ENCODE measurements at places on chromosomes 5 and 9. TPM values are rescaled to one million over a fixed set of nuclear protein-coding genes. Genes with fewer than 3 reads are reported as not detected.

DNA sequence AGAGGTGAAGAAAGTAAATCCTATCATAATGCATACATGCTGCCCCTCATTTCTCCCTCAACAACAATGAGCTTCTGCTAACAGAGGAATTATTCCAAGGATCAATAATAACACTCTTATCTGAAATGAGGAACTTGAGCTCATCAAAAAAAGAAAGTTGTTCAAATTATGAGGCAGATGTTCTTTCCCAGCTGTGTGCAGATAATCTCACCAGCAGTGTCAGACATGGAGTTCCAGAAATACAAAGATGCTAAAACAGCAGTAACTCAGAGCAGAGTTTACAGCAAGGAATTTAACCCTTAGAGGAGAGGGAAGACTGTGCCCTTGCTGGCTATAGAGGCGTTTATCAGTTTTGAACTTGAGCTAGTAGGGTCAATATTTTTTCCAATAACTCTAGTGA lies 153.1 kb downstream of the TRIM36 start:
- DNase-seq = no peak

DNA sequence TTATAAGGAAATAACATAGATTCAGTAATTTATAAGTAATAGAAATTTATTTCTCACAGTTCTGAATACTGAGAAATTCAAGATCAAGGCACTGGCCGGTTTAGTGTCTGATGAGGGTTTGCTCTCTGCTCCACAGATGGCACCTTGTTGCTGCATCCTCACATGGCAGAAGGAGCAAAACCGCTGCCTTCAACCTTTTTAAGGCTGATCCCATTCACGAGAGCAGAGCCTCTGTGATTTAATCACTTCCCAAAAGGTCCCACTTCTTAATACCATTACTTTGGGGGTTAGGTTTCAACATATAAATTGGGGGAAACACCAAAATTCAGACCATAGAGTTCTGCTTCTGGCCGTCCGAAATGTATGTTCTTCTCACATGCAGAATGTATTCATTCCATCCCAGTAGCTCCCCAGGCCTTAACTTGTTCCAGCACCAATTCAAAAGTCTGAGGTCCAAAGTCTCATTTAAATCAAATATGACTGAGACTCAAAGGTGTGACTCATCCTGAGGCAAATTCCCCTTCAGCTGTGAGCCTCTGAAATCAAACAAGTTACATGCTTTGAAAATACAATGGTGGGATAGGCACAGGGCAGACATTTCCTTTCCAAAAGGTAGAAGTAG lies 30.6 kb downstream of the BAAT start:
- peak; percentile 51 for DNase-seq

- no peak for DNase-seq
Measured at GRCh38 chr5:24693609-24694008, 48.8 kb upstream of the CDH10 start.

GRCh38 chr9:19451240-19452087 lies 42.7 kb downstream of the ACER2 start:
- no peak for DNase-seq

Gene EMB
- total RNA-seq = 66.2 TPM

GRCh38 chr9:15977438-15977837 lies 424.6 kb downstream of the CCDC171 start:
- DNase-seq = no peak

Gene CREB3
- total RNA-seq = 44.1 TPM

DNA sequence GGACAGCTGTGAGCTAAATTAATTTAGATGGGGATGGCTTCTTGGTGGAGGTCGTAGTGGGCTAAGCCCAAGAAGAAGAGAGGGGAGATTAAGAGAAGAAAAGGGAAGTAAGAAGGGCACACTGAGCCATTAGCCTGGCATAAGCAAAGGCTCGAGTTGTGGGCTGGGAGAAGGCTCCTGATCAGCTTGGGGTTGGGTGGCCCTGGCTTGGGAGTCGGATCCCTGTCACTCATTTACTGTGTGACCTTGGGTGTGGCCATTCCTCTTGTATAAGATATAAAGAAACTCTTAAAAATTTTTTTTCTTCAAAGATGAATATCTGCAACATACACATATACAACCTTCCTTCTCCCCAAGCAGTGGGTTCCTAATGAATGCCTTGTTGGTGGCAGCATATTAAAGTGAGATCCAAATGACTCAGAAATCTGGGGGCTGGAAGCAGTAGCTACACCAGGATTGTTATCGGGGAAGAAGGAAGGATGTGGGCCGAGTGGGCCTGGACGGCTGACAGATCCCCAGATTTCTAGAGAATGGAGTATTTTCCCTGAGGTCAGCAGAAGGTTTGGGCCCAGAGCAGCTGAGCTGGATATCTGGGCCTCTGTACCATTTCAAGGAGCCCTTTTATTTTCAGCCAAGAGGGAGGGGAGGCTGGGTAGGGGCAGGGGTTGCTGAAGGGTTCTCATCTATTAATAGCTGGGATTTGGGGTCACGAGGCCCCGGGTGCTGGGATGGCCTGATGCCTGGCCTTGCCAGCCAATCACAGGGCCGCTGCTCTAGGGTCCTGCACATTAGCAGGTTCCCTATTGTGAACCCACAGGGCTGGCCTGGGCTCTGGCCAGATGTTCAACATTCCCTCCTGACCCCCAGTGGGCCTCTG lies 52.1 kb downstream of the PPARGC1B start:
- no peak for DNase-seq

DNA sequence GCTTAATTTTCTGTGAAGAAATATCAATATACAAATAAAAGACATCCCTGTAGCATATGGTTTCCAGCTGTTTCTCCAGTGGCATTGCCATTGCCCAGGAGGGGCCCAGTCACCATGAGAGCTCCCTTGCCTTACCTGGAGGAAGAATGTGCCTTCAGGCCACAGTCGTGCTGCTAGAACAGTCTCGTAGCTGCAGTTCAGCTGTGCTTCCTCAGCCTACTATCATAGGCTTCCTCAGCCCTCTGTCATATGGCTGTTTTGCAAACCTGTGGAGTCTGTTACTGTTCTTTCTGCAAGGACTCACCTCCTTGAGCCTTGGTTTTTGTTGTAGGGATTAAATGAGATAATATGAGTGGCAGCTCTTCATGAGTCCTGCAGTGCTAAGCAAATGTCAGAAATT lies 67.6 kb downstream of the RCL1 start:
- DNase-seq = no peak

DNA sequence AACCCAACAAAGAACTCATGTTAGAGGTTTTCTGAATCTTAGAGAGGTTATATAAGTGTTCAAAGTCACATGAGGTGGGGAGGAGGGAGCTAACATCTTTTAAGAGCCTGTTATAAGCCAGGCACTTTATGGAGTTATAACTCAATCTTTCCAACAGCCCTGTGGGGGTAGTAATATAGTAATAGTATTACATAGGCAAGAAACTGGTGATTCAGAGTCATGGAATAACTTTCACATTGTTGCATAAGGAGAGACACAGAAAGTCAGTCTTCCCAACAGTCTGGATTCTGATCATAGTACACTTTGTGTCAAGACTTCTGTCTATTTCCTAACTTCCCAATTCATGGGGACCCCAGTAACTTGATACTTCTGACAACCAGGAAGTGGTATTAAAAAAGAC lies 89.2 kb downstream of the ACER2 start:
- DNase-seq = peak; percentile 42

GRCh38 chr9:89386206-89386605 lies 67.9 kb downstream of the SECISBP2 start:
- DNase-seq = no peak

Gene EQTN
- 0.27 TPM for total RNA-seq

Gene SH3GL2
- total RNA-seq = not detected

DNA sequence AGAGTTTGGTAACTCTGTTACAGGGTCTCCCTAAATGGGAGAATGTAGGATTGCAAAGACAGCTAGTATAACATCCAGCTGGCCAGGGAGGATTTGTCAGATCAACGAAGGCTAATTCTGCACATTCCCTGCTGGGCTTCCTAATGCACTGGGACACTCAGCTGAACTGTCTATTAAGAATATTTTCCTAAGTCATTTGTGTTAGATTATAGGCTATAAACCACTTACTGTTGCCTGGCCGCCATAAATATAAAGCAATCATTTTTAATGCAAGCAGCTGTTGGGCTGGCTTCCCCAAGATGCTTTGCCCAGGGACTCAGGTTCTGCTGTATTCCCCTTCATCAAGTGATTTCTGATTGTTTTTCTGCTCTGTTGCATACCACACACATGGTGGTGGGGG lies 35.3 kb upstream of the SLIT3 start:
- DNase-seq = no peak

Gene FAM200C
- 2.6 TPM for total RNA-seq

Gene MARCOL
- total RNA-seq = not detected

GRCh38 chr5:3592298-3592697 lies 3.3 kb upstream of the IRX1 start:
- DNase-seq = no peak

GRCh38 chr5:87027570-87027969 lies 240.1 kb upstream of the RASA1 start:
- no peak for DNase-seq

All from foreskin keratinocyte (primary cell).